NCI-H1436 treated with DMSO at 0.1 percent for 48 hours (cell line): ENCODE measurements at places on chromosomes 3 and 15.

GRCh38 chr3:118412503-118412902 lies 622.1 kb downstream of the IGSF11 start:
- DNase-seq, result no peak

DNA sequence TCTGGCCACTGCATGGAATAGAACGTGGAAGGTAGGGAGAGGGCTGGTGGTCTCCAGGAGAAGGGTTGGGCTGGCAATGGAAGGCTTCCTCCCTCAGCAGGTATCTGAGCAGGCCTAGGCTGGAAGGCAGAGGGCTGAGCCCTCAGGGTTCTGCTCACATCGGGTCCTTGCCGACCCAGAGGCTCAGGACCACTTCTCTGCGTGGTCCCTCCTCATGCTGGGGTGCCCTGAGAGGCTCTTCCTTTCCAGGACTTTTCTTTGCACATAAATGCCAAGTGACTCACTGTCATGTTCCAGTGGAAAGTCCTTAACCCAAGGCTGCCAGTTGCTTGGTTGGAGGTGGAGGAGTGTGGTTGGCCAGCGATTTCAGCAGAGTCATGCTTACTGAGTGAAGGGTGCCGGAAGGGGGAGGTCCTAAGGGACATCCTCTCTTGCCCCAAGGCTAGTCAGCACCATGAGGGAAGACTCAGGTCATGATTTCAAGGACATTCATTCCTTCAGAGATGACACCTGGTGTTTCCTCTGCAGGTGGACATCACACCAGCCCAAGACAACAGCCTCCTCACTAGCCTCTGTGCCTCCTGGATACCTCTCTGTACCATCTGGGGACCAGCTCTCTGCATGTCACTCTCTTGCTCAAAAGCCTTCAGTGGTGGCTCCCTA lies 8.2 kb downstream of the SLC6A6 start:
- DNase-seq, result no peak

GRCh38 chr3:141067206-141067974 lies 16.2 kb downstream of the SPSB4 start:
- no peak for DNase-seq

DNA sequence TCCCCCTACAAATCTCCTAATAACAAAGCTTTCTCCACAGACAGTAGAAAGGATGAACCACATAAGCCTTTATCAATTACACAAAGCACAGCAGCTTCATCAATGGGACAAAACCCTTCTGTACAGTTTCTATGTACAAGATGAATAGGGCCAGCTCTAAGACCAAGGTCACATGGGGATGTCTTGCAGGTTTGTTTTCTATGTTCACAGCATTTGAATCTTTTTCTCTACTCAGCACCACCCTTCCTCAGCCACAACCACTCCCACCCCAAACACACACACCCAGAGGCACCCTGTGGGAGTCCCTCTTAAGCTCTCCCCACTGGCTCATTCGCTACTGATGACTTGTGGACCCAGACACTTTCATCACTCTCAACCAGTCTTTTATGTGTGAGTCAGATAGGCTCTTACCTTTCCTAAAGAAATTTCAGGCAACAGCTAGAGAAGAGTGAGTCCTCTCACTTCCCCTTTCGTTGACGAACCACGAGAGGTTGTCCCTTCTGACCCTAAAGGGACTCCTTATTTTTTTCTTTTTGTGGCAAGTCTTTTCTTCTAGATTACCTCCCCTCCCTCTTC lies 57.9 kb downstream of the ARHGAP31 start:
- DNase-seq, result no peak

DNA sequence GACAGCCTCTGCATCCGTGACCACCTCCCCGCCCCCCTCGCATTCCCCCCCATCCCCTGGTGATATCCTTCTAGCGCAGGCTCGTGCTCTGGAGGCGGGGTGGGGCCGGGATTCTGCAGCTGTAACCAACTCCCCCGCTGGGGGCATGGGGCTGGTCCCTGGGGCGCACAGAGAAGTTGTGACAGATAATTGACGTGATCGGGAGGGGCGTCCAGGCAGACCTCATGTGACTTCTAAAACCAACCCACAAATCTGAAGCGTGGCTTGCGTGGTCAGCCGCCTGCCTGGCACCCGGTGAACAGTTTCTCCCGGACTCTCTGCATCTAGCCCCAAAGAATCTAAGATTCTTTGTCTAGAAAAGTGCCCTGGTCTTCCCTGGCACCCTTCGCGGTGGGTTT lies 100.6 kb upstream of the IGF1R start:
- no peak for DNase-seq

DNA sequence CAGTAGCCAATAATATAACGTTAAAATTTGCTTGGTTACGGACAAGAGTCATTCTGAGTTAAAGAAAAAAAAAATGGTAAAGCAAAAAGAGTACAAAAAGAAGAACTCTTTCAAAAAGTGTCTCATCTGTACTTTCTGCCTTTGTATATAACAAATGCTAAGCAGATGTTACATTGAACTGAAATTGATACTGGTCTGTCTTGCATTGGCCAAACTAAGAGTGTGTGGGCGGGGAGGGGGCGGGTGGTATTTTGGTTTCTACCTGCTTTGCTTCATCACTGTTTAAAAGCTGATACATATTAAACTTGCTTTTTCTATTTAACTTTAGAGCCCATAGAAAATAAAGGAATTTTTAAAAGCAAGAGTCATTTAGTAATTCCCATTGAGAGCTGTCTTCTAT lies 215.0 kb upstream of the THBS1 start:
- DNase-seq, result no peak

DNA sequence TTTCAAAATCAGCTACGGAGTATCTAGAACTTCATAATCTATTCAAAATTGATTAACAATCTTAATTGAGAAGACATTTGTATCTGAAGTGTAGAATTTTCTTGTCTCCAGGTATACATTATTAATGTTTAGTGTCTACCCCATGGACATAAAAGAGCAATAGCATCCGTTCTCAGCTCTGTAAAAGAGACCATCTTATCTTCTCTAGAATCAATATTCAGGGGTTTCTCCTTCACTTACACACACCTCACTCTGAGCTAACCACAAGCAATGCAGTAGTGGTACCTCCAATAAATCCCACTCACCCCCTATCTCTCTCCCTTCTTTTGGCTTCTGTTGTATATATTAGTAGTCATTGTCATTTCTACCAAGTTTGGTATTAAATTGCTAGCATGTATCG lies 16.2 kb downstream of the MBNL1 start:
- DNase-seq, result no peak

GRCh38 chr3:16506884-16507577 lies 6.5 kb downstream of the RFTN1 start:
- DNase-seq, result no peak

GRCh38 chr3:169914321-169914720 lies 2.9 kb downstream of the SAMD7 start:
- no peak for DNase-seq

DNA sequence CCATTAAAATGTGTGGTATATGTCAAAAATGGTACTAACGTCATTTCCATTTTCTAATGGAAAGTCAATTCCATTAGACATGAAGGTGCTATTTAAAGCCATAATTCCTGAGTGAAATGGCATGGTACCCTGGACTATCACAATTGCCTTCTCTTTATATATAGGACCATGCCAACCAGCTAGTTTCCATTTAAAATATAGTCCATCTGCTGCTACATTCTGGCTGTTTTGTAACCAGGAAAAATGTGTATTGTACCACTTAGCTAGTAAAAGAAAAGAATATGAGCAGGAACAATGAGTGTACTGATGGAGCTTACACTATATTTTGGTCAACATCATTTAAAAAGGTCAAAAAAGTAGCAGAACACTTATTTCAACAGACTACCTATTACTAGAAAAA lies 30.4 kb upstream of the HDC start:
- DNase-seq, result no peak

GRCh38 chr3:113228498-113229286 lies 17.3 kb downstream of the BOC start:
- DNase-seq, result no peak

DNA sequence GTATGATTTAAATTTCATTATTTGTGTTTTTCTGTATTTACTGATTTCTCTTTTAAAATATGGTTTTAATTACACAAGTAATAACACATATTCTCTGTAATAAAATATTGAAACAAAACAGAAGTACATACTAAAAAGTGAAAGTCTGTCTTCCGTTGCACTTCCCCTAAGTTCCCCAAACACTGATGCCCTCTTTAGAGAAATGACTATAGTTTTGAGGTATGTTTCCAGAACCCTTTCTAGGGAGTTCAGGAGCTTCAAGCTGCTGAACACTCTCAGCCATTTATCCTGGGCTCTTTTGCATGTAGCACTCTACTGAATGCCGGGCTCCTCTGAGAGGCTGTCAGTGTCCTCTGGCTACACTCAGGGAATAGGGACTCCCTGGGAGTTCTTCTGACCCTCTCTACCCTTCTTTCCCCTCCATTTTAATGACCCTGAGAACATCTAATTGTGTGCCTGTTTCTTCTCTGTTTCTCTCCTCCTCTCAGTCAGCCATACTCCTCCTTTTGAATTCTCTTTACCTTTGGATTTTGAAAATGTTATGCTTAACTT lies 60.4 kb upstream of the KCNAB1 start:
- DNase-seq, result no peak

DNA sequence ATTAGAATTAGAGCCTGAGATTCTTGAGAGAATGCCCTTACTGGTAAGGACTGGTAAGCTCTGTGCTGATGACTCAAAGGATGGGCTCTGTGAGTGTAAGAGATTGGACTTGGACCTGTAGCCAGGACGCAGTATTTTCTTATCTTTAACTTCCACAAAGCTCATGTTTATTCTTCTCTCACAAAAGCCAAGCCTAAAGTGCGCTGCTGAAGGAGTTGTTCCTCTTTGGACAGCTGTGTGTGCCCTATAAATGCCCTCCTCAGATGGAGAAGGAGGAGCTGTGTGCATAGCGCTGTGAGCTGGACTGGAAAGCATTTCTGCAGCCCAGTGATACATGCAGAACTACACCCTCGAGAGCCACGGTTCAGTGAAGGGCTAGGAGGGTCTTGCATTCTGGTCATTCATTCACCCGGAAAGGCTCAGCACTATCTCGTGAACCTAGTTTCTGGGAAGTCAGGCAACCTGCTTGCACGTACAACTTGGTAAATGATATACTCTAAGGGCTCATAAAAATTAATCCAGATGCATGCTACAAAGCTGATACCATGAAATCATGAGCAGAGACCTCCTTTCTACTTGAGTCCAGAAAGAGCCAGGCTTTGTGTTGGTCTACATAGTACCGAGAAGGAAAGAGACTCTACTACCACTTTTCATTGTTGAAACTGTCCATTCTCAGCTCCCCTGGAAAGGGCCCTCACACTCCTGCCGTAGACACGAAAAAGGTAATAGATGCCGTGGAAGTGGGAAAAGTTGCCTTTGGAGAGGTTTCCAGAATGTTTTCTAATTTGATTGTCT lies 103.0 kb upstream of the TBL1XR1 start:
- no peak for DNase-seq

GRCh38 chr3:187982142-187982541 lies 171.8 kb upstream of the LPP start:
- DNase-seq, result no peak

- DNase-seq, result no peak
These were observed 374.3 kb upstream of the TGFBR2 start for GRCh38 chr3:30232142-30232541.

DNA sequence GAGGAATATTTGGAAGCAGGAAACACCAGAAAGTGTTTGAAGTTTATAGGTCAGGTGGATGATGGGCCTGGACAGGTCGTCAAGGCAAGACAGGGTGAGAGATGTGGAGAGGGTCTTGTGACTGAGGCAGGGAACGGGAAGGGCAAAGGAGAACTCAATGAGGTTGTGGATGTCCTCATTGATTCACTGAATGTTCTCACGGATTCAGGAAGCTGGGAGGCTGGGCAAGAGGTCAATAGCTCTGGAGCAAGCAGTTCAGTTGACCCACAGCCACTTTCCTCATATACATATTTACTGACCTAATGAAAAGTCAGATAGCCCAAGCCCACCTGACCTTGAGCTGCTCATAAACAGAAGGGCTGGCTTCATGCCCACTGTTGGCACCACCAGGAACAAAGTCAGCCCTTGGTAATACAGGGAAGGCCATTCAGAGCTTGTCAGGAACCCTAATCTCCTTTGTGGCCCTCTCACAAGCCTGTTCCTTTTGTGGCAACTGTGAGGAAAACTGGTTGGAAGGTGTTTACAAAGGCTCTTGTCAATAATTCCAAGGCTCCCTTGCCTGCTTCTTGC lies 31.6 kb downstream of the ARRDC4 start:
- DNase-seq, result no peak

- DNase-seq, result no peak
These were observed 524.7 kb downstream of the DIPK2A start for GRCh38 chr3:144496141-144496835.

- DNase-seq, result no peak
These were observed 138.9 kb upstream of the SLC7A14 start for GRCh38 chr3:170724599-170725280.

DNA sequence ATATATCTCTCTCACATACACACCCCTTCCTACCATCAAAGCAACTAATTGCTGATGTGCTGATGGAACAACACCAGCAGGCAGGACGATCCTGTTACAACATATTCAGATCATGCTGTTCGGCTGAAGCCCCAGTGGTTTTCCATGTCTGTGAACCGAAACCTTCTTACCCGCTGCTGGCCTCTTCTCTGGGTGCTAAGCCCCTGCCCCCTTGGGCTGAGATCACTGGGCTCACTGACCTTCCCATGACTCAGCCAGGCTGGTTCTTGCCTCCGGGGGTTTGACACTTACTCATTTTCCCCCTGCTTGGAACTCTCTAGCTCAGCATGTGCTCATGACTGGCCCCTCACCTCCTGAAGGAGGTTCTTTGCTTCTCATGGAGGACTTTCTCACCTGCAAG lies 122.0 kb upstream of the RGMA start:
- no peak for DNase-seq

DNA sequence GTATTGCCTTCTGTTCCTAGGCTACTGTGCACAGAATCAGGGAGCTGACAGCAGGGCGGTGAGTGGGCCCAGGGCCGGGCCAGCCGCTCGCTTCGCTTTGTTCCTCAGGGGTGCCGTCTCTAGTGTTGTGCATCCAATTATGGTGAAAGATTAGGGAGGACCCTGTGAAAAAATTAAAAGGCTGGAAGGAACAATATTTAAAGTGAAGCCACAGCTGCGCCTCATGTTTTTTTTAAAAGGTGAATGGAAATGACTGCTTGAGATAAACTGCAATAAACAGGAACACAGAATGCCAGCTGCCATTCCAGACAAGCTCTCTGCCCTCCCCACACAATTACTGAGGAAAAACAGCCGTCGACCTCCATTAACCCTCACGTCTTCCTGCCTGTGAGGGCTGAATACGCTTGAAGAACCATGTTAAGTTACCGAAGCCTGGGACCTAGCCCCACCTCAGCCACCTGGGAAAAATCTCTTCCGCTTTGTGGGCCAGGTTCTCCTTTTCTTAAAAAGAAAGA lies 132.0 kb upstream of the IL12A start:
- no peak for DNase-seq

DNA sequence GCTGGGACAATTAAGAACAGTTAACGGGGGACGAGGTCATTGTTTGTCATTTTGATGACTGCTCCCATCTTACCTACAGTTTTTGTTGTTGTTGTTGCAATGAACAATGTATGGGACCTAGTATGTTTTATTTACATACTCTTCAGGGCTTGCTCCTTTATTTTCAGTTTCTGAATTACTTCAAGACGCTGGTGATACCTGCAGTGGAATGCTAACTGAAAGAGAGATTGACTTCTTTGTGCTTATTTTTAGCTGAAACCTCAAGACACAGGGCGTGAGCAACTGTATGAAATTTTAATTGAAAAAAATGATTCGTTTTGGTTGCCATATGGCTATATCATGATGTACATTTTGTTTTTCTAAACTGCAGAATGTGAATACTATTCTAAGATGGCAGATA lies 297.9 kb downstream of the EDEM1 start:
- DNase-seq, result no peak

- DNase-seq, result no peak
These were observed 161.4 kb downstream of the RAB11A start for GRCh38 chr15:66030650-66031049.

GRCh38 chr15:82539691-82540054 lies 584 bp downstream of the RPS17 start:
- no peak for DNase-seq
